ENCODE measurements at places on chromosomes 1 and 21. TPM values are rescaled to one million over a fixed set of nuclear protein-coding genes. Genes with fewer than 3 reads are reported as not detected.

- no peak for DNase-seq
Observed at GRCh38 chr1:238399558-238399957, 508.8 kb upstream of the ZP4 start.

- DNase-seq = no peak
Observed at GRCh38 chr1:89821322-89822108, 683 bp downstream of the LRRC8D start.

The TEKT2 gene
- total RNA-seq = 2.1 TPM

The CHIA gene
- not detected for total RNA-seq

DNA sequence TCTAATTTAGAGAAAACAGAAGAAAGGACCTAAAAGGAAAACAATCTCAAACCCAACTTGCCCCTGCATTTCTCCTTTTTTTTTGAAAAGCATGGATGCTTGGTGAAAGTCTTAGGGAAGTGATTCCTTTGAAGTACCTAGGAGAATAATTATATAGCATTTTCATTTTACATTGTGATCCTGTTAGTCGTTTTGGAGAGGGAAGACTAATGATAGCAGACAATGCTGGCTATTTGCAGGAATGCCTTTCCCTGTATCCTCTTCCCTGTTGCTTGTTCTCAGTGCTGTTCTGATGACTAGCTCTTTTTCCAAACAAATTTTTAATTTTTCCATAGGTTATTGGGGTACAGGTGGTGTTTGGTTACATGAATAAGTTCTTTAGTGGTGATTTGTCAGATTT lies 53.9 kb downstream of the LAMC1 start:
- DNase-seq = no peak

GRCh38 chr1:210372931-210373627 lies 44.4 kb downstream of the HHAT start:
- DNase-seq = no peak

DNA sequence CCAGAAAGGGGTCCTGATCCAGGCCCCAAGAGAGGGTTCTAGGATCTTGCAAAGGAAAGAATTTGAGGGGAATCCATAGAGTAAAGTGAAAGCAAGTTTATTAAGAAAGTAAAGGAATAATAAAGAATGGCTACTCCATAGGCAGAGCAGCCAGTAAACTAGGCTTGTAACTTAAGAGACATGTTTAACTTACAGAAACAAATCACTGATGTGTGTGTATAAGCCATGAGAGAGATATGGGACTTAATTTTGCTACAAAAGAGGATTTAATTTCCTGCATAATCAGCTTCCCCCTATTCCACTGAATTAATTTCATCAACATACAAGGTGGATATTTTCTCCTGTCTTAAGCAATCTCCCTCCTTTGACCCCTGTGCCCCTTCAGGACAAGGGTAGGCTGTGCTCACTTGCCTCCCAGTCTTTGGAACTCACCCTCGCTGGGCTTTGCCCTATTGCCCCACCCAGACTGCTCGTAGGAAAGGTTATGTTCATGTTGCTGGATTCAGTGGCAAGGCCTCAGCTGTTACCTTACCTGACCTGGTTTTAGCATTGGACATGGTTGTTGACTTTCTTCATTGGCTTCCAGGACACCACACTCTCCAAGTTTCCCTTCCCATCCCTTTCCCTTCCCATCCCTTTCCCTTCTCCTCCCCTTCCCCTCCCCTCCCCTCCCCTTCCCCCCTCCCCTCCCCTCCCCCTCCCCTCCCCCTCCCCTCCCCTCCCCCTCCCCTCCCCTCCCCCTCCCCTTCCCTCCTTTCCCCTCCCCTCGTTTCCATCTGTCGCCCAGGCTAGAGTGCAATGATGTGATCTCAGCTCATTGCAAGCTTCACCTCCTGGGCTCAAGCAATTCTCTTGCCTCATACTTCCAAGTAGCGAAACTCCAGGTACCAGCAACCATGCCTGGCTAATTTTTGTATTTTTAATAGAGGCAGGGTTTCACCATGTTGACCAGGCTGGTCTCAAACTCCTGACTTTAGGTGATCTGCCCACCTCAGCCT lies 44.6 kb downstream of the TBCE start:
- DNase-seq = no peak

DNA sequence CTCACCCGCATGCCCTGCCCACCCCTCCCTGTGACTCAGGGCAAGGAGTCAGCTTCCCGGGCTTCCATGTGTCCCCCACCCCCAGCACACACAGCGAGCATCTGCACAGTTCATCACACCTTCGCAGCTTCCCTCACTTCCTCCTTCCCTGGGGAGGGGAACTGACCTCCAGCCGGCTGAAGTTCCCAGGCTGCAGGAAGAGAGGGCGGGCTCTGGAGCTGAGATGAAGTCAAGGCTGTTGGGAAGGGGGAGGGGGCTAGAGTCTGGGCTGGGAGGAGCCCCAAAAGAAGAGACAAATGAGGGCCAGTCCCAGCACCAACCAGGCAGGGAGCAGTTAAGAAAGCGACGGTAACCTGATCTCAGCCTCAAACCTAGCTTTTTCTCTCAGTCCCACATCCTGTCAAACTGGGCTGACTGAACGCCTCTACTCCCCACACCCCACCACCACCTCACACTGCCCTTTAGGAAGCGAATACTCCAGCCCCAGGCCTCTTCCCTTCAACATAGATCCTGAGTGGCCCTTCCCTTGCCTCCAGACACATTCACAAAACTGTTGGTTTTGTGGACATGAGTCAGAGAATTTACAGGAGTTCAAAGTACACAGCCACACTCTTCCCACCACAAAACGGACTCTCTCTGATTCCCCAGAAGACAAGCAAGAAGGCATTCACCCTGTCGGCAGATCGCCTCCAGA lies 1.8 kb downstream of the RHOC start:
- DNase-seq = peak; percentile 91

DNA sequence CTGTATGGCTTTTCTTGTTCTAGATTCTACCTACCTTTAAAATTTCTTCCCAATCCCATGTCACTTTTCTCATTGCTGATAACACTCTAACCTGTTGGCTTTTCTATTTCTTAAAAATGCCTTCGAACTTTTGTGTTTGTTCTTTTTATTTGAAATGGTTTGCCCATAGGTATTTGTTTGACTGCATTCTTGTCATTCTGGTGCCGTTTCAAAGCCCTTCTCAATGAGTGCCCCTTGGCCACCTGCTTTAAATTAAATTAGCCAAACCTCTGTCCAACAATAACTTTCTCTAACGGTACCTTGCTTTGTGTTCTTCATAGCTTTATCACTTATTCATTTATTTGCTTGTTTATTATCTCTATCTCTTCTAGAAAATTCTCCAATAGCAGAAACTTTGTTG lies 38.9 kb downstream of the KCTD3 start:
- no peak for DNase-seq

- DNase-seq = no peak
Observed at GRCh38 chr21:36676039-36676950, 22.6 kb upstream of the SIM2 start.

GRCh38 chr1:222073307-222073995 lies 331.6 kb upstream of the DUSP10 start:
- DNase-seq = peak; percentile 87

GRCh38 chr1:107976431-107976830 lies 11.5 kb upstream of the VAV3 start:
- DNase-seq = no peak

GRCh38 chr21:43971201-43971991 lies 40.7 kb upstream of the TRAPPC10 start:
- no peak for DNase-seq

DNA sequence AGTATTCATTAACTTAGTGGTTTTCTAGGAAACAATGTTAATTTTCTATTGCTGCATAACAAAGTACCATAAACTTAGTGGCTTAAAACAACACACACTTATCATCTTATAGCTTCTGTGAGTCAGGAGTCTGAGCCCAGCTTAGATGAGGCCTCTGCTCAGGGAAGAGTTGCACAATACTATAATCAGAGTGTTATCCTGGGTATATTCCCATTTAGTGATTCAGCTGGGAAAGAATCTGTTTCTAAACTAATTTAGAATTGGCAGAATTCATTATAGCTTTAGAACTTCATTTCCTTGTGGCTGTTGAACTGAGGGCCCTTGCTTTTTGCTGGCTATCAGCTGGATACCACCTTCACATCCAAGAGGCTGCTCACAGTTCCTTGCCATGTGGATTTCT lies 515.5 kb downstream of the BRINP3 start:
- DNase-seq = peak; percentile 81

GRCh38 chr1:203274603-203275381 lies 30.5 kb upstream of the BTG2 start:
- DNase-seq = peak; percentile 31

The FAM131C gene
- 0.08 TPM for total RNA-seq

DNA sequence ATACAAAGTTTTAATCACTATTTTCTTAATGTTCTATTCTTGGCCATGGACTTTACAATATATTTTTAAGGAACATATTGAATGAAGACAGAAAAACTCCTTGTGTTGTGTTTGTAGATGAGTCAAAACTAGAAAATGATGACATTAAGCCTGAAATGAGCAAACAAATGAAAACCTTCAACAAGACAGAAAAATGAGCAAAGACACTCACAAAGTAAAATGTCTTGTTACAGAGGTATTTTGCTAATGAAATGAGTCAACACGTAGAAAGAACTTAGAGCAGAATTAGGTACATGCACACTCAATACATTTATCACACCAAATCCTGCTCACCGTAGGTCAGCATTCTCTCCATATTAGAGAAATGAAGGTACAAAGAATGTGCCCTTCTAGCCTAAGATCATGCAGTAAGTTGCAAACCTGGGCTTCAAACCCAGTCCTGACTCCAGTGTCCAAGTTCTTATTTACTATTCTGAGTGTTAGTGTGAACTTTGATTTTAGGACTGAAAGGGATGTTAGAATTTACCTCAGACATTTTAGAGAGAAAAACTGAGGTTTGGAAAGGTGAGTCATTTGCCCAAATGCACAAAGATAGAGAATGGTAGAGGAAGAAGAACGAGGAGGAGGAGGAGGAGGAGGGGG lies 133.9 kb upstream of the SGIP1 start:
- no peak for DNase-seq

The LIPI gene
- not detected for total RNA-seq

The ANGPTL7 gene
- total RNA-seq = 0.65 TPM

DNA sequence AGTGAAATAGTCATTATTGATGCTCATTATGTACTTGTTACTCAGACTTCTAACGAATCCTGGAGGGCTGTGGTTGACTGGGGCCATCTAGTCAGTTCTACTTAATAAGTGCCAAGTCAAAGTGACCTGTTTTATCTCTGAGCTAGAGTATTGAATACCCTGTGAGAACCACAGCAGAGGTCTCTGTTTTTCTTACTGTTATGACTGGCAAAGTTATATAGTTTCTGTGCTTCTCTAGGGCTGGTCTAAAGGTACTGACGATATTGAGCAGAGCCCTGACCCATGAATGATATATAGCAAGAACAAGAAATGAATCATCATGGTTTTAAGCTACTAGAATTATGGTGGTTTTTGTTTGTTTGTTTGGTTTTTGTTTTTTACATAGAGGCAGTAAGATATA lies 555.8 kb downstream of the PLA2G4A start:
- no peak for DNase-seq

DNA sequence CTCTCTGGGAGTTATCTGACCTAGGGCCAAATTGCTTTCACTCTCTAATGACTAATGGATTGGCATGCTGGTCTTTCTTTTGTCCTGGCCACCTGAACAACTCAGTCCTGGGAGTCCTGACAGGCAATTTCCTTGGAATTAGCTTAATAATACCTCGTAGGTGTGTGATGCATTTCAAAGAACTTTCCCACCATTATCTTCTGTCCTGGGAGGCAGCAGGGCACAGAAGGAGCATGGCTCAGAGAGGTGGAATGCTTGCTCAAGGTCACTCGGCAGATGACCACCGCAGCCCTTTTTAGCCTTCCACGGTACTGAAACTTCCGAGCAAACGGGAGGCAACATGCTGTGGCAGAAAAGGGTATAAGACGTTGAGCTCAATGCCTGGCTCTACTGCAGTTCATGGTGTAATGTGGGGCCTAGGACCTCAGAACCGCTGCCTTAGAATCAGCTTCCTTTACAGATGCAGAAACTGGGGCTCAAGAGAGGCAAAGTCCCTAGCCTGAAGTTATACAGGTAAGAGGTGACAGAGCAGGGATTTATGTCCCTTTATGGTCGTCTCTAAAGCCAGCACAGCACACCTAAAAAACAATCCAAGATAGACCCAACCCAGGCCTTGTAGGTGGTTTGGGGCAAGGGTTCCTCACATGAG lies 3.2 kb downstream of the ID3 start:
- peak; percentile 78 for DNase-seq

The MLLT11 gene
- total RNA-seq = 6.1 TPM

The KRTAP13-2 gene
- not detected for total RNA-seq

GRCh38 chr1:20086800-20087199 lies 16.8 kb downstream of the PLA2G5 start:
- DNase-seq = no peak

- no peak for DNase-seq
Observed at GRCh38 chr1:232452736-232453440, 177.0 kb downstream of the SIPA1L2 start.

The AMPD1 gene
- not detected for total RNA-seq

GRCh38 chr1:117032681-117033539 lies 27.2 kb upstream of the TTF2 start:
- no peak for DNase-seq

- no peak for DNase-seq
Observed at GRCh38 chr1:221717485-221717853, 24.4 kb downstream of the DUSP10 start.

The LCE1A gene
- total RNA-seq = not detected

- DNase-seq = no peak
Observed at GRCh38 chr1:34685225-34685624, 69.6 kb upstream of the GJB5 start.

DNA sequence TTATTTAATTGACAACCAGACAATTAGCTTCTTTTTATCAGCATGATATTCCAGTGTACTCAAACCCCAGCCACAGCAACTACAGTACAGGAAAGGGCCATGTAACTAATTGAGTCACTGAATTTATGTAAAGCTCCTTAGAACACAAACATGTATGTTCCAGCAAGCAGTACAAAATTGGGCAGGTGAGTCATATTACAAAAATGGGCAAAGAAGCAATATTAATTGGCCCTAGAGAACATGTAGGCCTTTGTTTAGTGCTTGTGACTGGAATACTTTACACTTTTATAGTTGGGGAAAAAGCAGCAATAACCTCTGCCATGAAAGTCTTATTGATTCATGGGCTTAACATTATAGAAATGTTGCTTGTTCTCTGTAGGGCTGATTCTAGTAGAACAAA lies 31.8 kb downstream of the CLEC20A start:
- peak; percentile 59 for DNase-seq

- DNase-seq = no peak
Observed at GRCh38 chr1:153623101-153623500, 4.2 kb downstream of the S100A13 start.

DNA sequence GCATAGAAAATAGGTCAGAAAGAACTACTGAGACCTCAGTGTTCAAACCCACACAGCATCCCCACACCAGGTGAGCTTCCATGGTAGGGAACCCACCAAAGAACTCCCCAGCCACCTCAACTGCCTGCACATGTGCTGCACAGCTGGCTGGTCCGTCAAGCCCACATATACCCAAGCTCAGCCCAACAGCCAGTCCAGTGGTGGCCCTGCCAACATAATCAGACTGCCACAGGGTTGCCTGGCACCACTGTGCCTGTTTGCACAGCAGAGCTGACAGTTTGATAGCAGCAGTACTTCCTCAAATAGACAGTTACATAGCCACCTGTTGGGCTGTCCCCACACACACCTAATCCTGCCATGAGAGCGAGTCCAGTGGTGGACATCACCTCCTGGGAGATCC lies 283.3 kb upstream of the PRMT6 start:
- DNase-seq = no peak
